Esophagus muscularis mucosa (tissue), 4 donors: ENCODE measurements at places on chromosomes 2 and 18. TPM values are rescaled to one million over a fixed set of nuclear protein-coding genes. Genes with fewer than 3 reads are reported as not detected.

- H3K4me3 ChIP-seq: no peak overlapping the region
- no peak overlapping the region for H3K27ac ChIP-seq
- H3K36me3 ChIP-seq: no peaks in the 10 kb centered on the region
- no peak for DNase-seq
Observed at GRCh38 chr2:138948070-138948539, 167.9 kb upstream of the NXPH2 start.

Gene APCDD1
- total RNA-seq: 51.8 TPM

DNA sequence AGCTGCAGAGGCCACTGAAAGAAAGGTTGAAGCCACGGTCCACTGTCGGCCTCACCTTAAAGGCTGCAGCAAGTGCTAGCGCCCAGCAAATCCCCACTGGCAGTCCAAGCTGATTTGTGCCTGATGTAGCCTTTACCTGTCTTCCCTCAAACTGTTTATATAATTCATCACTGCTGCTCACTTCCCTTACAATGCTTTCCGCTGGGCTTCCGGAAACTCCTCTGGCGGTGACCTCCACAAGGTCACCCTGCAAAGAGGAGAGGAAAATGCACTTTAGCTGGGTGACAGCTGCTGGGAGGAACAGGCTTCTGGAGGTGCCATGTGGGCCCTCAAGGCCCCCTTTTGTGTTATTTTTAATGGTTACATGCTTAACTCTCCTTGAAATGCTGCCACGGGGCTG is 126.2 kb downstream of the CMPK2 start:
- H3K4me3 ChIP-seq: no peak overlapping the region
- no peaks in the 10 kb centered on the region for H3K27me3 ChIP-seq
- H3K4me1 ChIP-seq: no peaks in the 10 kb centered on the region
- H3K36me3 ChIP-seq: no peaks in the 10 kb centered on the region
- no peak overlapping the region for H3K27ac ChIP-seq
- no peak for DNase-seq

GRCh38 chr2:36611316-36611990 is 13.5 kb upstream of the FEZ2 start:
- no peak overlapping the region for H3K27ac ChIP-seq
- H3K36me3 ChIP-seq: no peaks in the 10 kb centered on the region
- no peaks in the 10 kb centered on the region for H3K27me3 ChIP-seq
- no peak overlapping the region for H3K4me3 ChIP-seq

GRCh38 chr18:78480262-78481054 is 499.2 kb upstream of the SALL3 start:
- no peak overlapping the region for H3K27ac ChIP-seq
- H3K36me3 ChIP-seq: no peaks in the 10 kb centered on the region
- H3K4me1 ChIP-seq: no peaks in the 10 kb centered on the region

Gene PKP4
- 131 TPM for total RNA-seq

GRCh38 chr2:184394642-184395041 is 203.7 kb upstream of the ZNF804A start:
- no peak overlapping the region for H3K4me3 ChIP-seq
- no peaks in the 10 kb centered on the region for H3K27me3 ChIP-seq
- no peaks in the 10 kb centered on the region for H3K36me3 ChIP-seq
- H3K4me1 ChIP-seq: no peaks in the 10 kb centered on the region
- DNase-seq: no peak
